ENCODE measurements at places on chromosomes 16 and 17. TPM values are rescaled to one million over a fixed set of nuclear protein-coding genes. Genes with fewer than 3 reads are reported as not detected.

The FBXW10 gene
- not detected for polyA plus RNA-seq

GRCh38 chr16:55821210-55821609, 11.7 kb downstream of the CES1 start:
- no peak overlapping the region for H3K4me3 ChIP-seq
- no peak overlapping the region for H3K27ac ChIP-seq
- no peaks in the 10 kb centered on the region for H3K27me3 ChIP-seq
- DNase-seq: no peak

The TEKT5 gene
- 0.25 TPM for polyA plus RNA-seq

GRCh38 chr17:6508519-6509030, 47.8 kb downstream of the PITPNM3 start:
- H3K27me3 ChIP-seq: no peaks in the 10 kb centered on the region
- no peak overlapping the region for H3K4me3 ChIP-seq
- no peaks in the 10 kb centered on the region for H3K36me3 ChIP-seq
- H3K4me1 ChIP-seq: no peaks in the 10 kb centered on the region

DNA sequence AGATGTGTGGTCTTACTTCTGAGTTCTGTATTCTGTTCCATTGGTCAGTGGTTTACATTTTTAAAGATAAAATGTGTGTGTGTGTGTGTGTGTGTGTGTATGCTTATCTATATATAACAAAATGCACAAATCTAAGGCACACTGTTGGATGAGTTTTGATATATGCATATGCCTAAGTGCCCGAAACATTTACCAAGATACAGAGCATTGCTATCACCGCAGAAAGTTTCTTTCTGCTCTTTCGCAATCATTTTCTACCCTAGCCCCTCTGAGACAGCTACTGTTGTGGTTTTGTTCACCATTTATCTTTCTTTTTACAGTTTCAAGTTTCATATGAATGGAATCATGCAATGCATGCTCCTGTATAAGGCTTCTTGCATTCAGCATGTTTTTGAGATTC, 97.0 kb downstream of the MRTFB start:
- H3K27me3 ChIP-seq: no peaks in the 10 kb centered on the region
- no peaks in the 10 kb centered on the region for H3K4me1 ChIP-seq
- H3K4me3 ChIP-seq: no peak overlapping the region
- DNase-seq: no peak
- H3K27ac ChIP-seq: no peak overlapping the region
- no peaks in the 10 kb centered on the region for H3K36me3 ChIP-seq

The ZNF598 gene
- polyA plus RNA-seq: 61.5 TPM

GRCh38 chr16:15970743-15971439, 21.5 kb downstream of the ABCC1 start:
- no peaks in the 10 kb centered on the region for H3K4me1 ChIP-seq
- no peaks in the 10 kb centered on the region for H3K27me3 ChIP-seq
- DNase-seq: no peak
- no peak overlapping the region for H3K4me3 ChIP-seq
- peaks cover 15% of the 10 kb centered on the region for H3K36me3 ChIP-seq

GRCh38 chr16:62585041-62585545, 548.9 kb upstream of the CDH8 start:
- H3K27ac ChIP-seq: no peak overlapping the region
- H3K27me3 ChIP-seq: no peaks in the 10 kb centered on the region
- H3K4me3 ChIP-seq: no peak overlapping the region

The TNFSF13 gene
- polyA plus RNA-seq: 20.2 TPM

DNA sequence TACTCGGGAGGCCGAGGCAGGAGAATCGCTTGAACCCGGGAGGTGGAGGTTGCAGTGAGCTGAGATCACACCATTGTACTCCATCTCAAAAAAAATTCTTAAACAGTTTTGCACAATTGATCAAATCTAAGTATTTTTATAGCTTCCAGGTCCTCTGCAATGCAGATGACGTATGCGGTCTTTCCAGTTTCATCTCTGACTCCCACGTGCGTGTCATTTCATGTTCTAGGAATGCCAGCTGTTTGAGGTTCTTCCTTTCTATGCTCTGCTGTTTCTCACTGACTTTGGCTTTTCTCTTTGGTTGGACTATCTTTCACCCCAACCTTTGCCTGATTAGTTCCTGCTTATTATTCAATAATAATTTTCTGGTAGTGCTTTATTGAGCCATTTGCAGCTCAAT, 16.2 kb downstream of the CHP2 start:
- H3K27me3 ChIP-seq: no peaks in the 10 kb centered on the region
- no peaks in the 10 kb centered on the region for H3K4me1 ChIP-seq
- DNase-seq: no peak
- H3K4me3 ChIP-seq: no peak overlapping the region

The MGAT5B gene
- polyA plus RNA-seq: 0.15 TPM

- H3K4me1 ChIP-seq: peaks cover 26% of the 10 kb centered on the region
- no peak for DNase-seq
- H3K4me3 ChIP-seq: no peak overlapping the region
Observed at GRCh38 chr16:2485811-2486507, 11.0 kb downstream of the TBC1D24 start.

DNA sequence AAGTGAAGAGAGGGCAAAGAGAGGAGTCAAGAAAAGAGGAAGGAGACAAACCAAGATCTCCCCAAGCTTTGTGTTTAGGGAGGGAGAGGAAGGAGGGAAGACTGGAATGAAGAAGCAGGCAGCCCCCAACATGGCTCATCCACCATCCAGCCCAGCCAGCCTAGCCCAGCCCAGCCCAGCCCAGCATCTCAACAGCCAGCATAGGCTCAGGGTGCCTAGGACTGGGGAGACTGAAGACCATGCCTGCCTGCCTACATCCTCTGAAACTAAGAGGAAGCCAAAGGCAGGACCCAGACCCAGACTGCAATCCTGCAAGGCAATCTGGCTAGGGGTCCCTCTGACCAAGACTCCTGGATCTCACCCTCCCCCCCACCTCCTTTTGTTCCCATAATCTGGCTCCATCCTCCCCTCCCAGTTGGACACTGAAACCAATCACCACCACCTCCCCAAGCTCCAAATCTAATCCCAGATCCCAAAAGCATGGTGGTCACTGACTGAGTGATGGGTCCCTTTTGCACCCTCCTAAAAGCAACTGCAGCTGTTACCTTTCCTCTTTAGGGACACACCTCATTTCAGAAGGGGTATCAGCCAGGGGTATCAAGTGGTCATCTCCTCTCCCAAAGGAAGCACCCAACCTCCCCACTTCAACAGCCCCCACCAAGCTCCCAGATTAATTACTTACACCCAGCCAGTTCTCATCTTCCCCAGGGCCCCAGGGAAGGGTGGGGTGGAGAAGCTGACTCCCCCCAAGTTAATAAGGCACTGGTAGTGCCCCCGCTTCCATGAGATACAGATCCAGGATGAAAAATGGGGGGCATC, 1.2 kb downstream of the HDAC5 start:
- H3K36me3 ChIP-seq: peaks cover 1% of the 10 kb centered on the region
- peak overlapping the region; percentile 71 for H3K4me3 ChIP-seq
- no peaks in the 10 kb centered on the region for H3K27me3 ChIP-seq
- no peak for DNase-seq
- H3K27ac ChIP-seq: peak overlapping the region; percentile 90
- H3K4me1 ChIP-seq: peaks cover 26% of the 10 kb centered on the region

DNA sequence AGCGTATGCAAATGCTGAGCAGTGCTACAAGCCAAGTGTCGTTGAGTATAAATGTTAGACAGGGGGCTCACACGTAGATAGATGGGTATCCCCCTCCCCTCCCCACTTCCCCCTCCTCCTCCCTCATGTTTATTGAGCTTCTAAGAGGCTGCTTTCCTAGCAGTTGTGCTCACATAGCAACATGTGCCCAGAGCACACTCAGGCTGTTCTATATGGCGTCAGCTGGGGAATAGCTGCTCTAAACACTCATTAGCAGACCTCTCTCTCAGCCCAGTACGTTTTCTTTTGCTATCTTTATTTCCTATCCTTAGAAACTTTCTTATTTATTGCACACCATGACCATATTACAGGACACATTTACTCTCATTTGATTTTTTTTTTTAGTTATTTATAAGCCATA, 1.8 kb downstream of the KCNJ2 start:
- H3K4me1 ChIP-seq: peaks cover 21% of the 10 kb centered on the region
- peaks cover 12% of the 10 kb centered on the region for H3K27me3 ChIP-seq
- H3K36me3 ChIP-seq: no peaks in the 10 kb centered on the region
- no peak for DNase-seq
- H3K4me3 ChIP-seq: no peak overlapping the region

- H3K4me3 ChIP-seq: no peak overlapping the region
- DNase-seq: no peak
- no peaks in the 10 kb centered on the region for H3K27me3 ChIP-seq
- no peak overlapping the region for H3K27ac ChIP-seq
Observed at GRCh38 chr17:15973016-15973415, 26.5 kb downstream of the ZSWIM7 start.

- no peaks in the 10 kb centered on the region for H3K27me3 ChIP-seq
- no peak overlapping the region for H3K4me3 ChIP-seq
- no peaks in the 10 kb centered on the region for H3K36me3 ChIP-seq
- peaks cover 9% of the 10 kb centered on the region for H3K4me1 ChIP-seq
Observed at GRCh38 chr16:31451201-31451600, 8.1 kb upstream of the ARMC5 start.

GRCh38 chr16:9099131-9099625, 7.7 kb downstream of the HAPSTR1 start:
- no peaks in the 10 kb centered on the region for H3K27me3 ChIP-seq
- peaks cover 92% of the 10 kb centered on the region for H3K4me1 ChIP-seq
- peak; percentile 52 for DNase-seq
- H3K4me3 ChIP-seq: peak overlapping the region; percentile 42
- H3K27ac ChIP-seq: peak overlapping the region; percentile 29

DNA sequence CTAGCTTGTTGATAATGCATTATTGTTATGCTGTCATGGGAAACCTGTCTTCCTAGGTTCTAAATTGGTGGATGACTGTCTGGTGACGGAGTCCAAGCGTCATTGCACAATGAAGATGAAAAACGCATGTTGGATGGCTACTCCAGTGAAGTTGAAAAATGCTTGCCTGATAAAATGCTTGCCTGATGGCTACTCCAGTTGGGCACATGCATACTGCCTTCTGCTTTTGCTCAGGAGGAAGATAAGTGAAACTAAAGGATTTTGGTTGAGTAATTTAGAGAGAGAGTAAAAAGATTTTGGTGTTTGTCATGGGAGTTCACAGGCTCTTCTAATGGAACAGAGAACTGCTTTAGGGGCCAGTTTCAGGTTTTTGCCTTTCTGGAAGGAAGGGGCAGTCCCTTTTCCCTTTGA, 118.6 kb downstream of the PRKCA start:
- H3K4me1 ChIP-seq: no peaks in the 10 kb centered on the region
- H3K27me3 ChIP-seq: no peaks in the 10 kb centered on the region
- H3K36me3 ChIP-seq: no peaks in the 10 kb centered on the region
- no peak overlapping the region for H3K4me3 ChIP-seq
- DNase-seq: no peak

DNA sequence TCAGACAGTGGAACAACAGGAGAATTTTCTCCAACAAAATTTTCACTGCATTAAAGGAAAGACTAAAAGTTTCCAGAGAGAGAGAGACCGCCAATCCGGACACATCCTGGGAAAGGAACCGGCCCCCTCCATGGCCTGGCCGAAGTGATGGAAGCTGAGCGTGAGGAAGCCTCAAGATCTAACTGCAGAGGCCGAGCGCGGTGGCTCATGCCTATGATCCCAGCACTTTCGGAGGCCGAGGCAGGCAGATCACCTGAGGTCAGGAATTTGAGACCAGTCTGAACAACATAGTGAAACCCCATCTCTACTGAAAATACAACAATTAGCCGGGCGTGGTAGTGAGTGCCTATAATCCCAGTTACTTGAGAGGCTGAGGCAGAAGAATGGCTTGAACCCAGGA, 3.9 kb downstream of the CTRB2 start:
- no peak overlapping the region for H3K27ac ChIP-seq
- H3K27me3 ChIP-seq: peaks cover 16% of the 10 kb centered on the region
- no peak overlapping the region for H3K4me3 ChIP-seq

GRCh38 chr17:16100737-16101400, 101.2 kb downstream of the TTC19 start:
- H3K4me1 ChIP-seq: no peaks in the 10 kb centered on the region
- H3K36me3 ChIP-seq: peaks cover 80% of the 10 kb centered on the region
- no peak overlapping the region for H3K27ac ChIP-seq
- DNase-seq: no peak

DNA sequence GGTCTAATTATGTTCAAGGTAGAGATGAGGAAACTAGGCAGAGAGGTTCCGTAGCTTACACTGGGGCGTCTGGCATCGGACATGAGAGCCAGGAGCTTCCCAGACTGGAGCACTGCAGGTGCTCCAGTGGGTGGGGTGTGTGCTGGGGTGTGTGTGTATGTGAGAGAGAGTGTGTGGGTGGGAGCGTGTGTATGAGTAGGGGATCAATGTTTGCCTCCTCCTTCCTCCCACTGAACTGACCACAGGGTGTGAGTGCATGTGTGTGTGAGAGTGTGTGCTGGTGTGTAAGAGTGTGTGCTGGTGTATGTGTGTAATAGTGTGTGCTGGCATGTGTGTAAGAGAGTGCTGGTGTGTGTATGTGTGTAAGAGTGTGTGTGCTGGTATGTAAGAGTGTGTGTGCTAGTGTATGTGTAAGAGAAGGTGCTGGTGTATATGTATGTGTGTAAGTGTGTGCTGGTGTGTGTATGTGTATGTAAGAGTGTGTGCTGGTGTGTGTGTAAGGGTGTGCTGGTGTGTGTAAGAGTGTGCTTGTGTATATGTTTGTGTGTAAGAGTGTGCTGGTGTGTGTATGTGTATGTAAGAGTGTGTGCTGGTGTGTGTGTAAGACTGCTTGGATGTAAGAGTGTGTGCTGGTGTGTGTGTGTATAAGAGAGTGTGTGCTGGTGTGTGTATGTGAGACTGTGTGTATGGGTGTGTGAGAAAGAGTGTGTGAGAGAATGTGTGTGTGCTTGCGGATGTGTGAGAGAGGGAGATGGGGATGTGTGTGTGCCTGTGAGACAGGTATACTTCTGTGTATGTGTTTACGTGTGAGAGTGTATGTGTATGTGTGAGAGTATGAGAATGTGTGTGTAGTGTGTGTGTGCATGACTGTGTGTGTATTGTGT, 139.9 kb downstream of the MRM1 start:
- H3K4me1 ChIP-seq: no peaks in the 10 kb centered on the region
- H3K36me3 ChIP-seq: no peaks in the 10 kb centered on the region
- no peaks in the 10 kb centered on the region for H3K27me3 ChIP-seq
- DNase-seq: no peak

DNA sequence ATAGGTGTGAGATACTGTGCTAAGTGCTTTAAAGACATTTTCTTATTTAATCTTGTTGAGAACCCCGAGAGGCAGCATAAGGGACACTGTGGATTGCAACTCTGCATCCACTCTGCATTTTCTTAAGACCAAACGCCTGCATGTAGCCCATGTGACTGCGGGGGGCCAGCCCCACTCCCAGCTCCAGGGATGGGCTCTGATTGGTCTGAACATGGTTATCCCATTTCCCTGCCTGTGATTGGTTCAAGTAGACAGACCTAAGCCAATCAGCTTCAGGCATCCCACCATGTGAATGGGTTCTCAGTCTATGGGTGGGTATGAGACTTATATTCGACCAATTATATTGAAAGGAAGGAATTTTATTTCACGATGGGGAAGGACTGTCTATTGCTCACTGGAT, 33.2 kb upstream of the USP7 start:
- no peaks in the 10 kb centered on the region for H3K4me1 ChIP-seq
- no peaks in the 10 kb centered on the region for H3K36me3 ChIP-seq
- no peaks in the 10 kb centered on the region for H3K27me3 ChIP-seq
- H3K4me3 ChIP-seq: no peak overlapping the region
- DNase-seq: no peak

The ZG16 gene
- polyA plus RNA-seq: 0.06 TPM

The ODAD4 gene
- polyA plus RNA-seq: not detected

- no peaks in the 10 kb centered on the region for H3K27me3 ChIP-seq
- no peaks in the 10 kb centered on the region for H3K36me3 ChIP-seq
- no peak overlapping the region for H3K4me3 ChIP-seq
- no peak for DNase-seq
- no peaks in the 10 kb centered on the region for H3K4me1 ChIP-seq
Observed at GRCh38 chr16:1073566-1074378, 1.2 kb downstream of the SSTR5 start.
